ENCODE measurements at places on chromosomes 2 and 18.

GRCh38 chr2:168920504-168921157 is 19.5 kb downstream of the G6PC2 start:
- DNase-seq = peak; percentile 14

DNA sequence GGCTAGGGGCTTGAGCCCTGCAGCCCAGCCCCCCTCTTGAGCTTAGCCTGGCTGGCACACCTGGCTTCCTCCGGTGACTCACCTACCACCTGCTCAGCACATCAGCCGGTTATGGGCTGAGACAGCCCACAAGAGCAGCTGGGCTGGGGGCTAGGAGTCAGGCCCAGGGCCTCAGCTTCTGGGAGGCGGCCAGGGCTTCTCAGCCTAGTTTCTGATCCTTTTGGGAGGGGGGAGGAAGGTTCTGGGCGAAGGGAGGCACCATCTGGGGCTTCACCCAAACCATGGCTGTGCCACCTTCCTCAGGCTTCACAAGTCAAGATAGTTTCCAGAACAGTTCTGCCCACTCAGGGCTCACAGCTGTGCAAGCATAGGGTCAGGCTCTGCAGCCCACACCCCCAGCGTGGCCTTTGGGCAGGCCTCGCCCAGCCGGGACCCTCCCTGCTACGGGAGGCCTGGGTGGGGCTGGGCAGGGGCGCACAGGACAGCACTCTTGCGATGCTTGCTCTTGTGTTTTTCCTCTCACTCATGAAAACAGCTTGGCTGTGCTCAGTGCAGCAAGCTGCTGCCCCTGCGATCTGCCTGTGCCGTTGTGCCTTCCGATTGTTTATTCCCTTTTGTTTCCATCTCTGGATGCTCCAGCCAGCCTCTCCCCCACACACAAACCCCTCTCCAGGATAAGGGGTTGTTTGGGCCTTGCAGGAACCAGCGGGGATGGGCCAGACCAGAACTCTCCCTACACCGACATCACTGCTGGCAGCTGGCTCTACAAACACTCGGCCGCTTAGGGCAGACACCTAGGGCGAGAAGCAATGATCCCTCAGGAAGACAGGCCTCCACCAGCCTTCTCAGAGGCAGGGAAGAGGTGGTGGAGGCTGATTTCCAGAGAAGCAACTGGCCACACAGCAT is 26.1 kb upstream of the SEMA4C start:
- no peak for DNase-seq

- DNase-seq = no peak
Measured at GRCh38 chr2:238299803-238300202, 11.4 kb upstream of the PER2 start.

DNA sequence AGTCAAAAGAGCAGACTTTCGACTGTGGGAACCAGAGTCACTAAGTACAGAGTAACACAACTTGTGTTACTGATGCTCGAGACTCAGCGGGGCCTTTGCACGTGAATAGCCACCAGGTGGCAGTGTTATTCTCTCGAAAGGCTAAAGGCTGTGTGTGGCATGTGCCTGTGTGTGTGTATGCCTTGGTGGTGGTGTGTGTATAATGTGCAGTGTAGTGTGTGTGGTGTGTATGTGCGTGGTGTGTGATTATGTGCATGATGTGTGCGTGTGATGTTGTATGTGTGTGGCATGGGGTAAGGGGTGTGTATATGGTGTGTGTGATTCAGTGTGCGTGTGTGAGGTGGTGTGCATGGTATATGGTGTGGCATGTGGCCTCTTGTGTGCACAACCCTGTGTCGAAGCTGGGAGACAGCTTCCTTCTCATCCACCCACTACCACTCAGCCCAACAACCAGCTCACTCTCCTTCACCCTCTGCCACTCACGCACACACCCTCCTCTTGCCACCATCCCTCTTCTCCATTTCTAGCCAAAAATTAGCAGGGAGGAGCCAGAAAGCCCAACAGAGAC is 83.0 kb upstream of the ZNF532 start:
- peak; percentile 58 for DNase-seq

- DNase-seq = no peak
Measured at GRCh38 chr2:73925853-73926492, 707 bp upstream of the DGUOK start.

GRCh38 chr18:33181016-33181415 is 259.5 kb downstream of the CCDC178 start:
- DNase-seq = no peak

DNA sequence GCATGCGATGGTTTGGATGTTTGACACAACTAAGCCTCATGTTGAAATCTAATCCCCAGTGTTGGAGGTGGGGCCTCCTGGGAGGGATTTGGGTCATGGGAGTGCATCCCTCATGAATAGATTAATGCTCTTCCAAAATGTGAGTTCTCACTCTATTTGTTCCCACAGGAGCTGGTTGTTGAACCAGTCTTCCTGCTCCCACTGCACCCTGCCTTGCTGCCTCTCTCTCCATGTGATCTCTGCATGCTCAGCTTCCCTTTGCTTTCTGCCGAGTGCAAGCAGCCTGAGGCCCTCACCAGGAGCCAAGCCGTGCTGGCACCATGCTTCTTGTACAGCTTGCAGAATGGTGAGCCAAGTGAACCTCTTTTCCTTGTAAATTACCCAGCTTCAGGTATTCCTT is 206.8 kb downstream of the VAPA start:
- DNase-seq = no peak

- DNase-seq = no peak
Measured at GRCh38 chr2:3094999-3095958, 282.3 kb downstream of the EIPR1 start.

Data from RCC 7860 (cell line).